ENCODE measurements at places on chromosomes 1 and 21.

DNA sequence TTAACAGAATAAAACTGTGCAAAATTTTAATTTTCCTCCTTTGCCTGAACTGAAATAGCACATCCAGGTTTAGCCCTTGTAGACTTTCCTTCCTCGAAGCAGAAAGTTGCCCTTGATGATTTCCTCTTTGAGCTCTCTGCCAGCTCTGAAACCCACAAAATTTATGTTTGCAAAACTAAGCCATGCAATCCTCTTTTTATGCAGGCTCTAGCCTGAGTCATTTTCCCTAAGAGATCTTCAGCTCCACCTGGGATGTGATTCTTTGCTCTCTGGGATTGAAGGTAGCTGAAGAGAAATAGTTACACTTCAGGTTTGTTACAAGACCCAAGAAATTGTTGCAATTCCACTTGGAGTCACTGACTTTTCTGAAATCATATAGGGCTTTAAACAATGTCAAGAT is 1.4 kb upstream of the F3 start:
- DNase-seq: peak; percentile 77

- DNase-seq: peak; percentile 11
These were observed 178.8 kb upstream of the ARHGEF16 start for GRCh38 chr1:3275471-3276340.

DNA sequence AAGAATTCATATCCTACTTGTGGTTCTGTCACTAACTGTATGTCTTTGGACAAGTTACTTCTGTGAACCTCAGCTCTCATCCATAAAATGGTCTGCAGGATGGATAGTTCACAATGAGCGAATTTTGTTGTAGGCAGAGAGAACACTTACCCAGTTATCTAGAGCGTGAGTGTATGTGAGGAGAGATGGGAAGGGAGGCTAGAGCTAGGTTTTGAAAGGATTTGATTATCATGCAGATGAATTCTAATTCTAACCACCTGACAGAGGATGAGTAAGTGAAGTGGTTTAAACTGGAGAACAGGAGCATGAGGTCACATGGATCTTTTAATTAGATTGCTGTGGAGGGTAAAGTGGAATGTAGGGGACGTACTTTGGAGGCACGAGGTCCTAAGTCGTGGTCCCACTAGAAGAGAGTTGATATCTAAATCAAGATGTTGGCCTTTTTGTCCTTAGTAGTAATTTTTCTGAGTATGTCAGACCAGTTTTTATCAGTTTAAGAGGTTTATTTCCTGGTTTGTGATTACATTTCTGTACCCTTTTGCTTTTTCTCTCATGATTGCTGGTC is 5.0 kb downstream of the SUCO start:
- no peak for DNase-seq

GRCh38 chr1:50257940-50258685 is 149.4 kb downstream of the ELAVL4 start:
- no peak for DNase-seq

DNA sequence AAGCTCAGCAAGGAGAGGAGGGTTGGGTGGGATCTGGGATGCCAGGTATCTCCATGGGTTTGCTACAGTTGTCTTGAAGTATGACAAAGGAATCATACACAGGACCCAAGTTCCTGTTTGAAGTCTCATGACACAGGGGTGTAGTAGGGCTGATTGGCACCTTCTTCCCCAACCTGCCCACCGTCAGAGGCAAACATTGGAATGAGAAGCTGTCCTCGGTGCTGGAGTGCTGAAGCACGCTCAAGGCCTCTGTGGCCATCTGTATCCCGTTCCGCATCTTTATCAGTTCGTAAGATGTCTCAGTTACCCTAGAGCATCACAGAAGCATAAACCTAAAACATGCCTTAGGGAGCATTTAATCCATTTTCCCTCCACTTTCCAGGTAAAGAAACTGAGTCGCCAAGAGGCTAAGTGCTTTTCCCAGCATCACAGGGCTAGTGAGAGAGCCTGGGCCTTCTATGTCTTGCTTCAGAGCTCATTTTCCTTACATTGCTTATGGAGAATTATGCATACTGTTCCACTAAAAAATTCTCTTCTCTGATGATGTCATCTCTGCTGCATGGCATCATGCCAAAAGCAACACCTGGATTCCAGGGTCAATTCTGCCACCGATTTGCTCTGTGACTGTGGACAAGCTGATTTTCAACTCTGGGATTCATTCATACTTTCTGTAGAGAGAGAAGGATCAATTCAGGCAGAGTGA is 34.2 kb downstream of the VWA5B1 start:
- DNase-seq: no peak

DNA sequence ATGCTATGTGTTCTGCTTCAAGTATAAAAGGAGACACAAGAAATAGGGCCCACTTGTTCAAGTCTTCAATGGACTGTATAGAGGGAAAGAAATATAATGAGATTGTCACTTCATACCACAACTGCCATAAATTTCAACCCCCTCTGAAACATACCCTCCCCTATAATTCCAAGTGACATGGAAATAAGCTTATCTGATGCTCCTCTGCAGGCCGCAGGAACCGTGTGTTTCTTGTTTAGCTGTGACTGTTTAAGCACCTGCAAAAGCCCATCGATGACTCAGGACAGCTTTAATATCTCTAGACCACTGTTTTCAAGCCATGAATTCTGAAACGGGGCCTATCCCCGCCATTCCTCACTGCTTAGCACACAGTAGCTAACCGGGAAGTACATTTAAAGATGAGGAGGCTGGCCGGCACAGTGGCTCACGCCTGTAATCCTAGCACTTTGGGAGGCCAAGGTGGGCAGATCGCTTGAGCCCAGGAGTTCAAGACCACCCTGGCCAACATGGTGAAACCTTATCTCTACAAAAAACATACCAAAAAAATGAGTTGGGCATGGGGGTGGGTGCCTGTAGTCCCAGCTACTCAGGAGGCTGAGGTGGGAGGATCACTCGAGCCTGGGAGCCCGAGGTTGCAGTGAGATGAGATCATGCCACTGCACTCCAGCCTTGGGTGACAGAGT is 4.2 kb downstream of the HLCS start:
- no peak for DNase-seq

- no peak for DNase-seq
These were observed 32.2 kb upstream of the RPTN start for GRCh38 chr1:152191260-152191659.

DNA sequence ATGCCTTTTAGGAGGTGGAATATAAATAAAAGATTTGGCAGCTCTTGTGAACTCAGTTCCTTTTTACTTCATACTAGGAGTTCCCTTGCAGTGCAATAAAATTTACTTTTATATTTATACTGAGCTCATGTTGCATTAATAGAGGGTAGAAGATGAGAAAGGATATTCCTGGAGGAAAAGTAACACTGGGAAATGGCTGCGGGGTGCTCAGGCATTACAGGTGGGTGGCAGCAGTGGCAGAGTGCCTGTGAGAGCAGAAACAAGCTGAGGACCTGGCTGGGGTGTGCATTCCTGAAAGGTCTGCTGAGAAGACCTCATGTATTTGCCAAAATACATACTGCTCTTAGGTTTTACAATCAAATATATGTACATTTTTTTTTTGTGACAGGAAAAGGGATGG is 126.9 kb downstream of the COQ8A start:
- DNase-seq: no peak

GRCh38 chr1:3778590-3779264 is 6.2 kb downstream of the SMIM1 start:
- DNase-seq: no peak

DNA sequence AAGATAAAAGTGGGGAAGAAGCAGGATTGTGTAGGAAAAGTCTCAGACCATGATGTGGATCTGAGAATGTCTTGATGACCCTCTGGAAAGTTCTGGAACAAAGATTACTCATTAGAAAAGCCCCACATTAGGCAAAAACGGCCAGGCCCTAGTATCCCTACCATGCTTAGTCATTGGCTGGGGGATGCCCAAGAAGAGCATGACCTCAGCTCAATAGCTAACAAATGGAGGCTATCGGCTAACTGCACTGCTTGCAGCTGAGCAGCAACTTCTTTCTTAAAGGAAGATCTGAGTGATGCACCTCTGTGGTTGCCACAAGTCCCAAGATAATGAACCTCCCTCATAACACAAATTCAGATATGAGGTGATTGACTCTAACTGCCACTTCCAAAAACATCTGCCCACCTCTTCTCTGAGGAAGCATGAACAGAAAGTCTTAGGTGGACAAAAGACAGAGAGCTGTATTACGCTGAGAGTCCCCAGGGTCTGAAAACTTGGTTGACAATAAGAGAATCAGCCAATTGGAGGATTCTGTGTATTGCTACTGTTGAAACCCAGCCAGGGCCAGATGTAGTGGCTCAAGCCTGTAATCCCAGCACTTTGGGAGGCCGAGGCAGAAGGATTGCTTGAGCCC is 64.6 kb upstream of the AK4 start:
- DNase-seq: no peak

DNA sequence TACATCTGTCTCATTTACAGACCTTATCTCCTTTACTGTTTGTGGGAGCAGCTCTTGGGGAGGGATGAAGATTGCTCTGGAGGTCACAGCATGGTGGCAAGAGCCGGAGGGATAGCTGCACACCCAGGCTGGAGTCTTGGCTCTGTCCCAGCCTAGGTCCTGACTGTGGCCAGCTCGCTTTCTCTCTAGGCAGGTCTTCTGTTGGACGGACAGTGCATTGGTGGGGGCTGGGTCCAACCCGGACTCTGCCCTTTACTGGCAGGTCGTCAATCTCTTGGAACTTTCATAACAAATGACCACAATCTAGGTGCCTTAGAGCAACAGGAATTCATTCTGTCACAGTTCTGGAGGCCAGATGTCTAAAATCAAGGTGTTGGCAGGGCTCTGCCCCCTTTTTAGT is 319.8 kb upstream of the C1orf174 start:
- DNase-seq: no peak

- DNase-seq: peak; percentile 77
These were observed 15.7 kb downstream of the PTAFR start for GRCh38 chr1:28160782-28161266.

- DNase-seq: peak; percentile 98
These were observed 35.1 kb upstream of the ERRFI1 start for GRCh38 chr1:8061210-8061609.

GRCh38 chr1:146036965-146037646 is 15.6 kb upstream of the HJV start:
- DNase-seq: peak; percentile 90

GRCh38 chr1:110606657-110607535 is 738 bp upstream of the KCNA2 start:
- DNase-seq: no peak

- DNase-seq: no peak
These were observed 4.7 kb upstream of the XKR8 start for GRCh38 chr1:27955076-27955475.

DNA sequence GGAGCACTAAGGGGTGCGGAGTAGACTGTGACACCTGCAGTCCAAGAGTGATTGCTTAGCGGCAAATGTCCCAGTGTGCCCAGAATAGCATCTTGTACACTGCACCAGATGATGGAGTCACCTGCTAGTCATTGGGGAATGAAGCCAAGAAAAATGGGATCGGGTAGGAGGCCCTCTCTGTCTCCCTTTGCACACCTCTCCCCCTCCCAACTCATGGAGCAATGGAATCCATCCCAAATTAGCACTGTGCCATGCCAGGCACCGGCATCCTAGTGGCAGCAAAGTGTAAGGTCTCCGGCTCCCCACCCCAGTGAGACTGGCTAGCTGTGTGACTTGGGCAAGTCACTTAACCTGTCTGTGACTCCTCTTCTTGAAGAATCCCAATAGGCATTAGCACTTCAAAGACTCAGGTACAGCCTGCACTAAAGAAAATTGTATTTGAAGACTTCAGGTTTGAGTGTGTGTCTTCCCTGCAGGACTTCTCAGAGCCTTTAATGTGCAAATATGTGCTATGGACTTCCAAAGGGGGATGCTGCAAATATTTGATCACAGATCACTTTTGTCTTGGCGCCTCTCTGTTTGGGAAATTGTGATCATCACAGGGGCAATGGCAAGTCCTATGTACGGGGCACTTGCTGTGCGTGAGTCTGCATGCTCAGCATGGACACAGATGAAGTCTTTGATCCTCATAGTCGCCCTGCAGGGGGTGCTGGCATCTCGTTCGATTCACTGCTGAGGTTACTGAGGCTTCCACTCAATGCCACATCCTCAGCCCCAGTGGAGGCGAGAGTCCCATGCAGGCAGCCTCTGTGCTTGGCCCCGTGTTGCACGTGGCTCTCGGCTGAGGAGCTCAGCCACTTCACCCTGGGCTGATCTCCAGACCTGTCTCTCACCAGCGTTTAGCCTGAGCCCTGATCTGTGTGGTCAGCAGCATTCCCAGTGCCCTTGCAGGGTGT is 272.9 kb upstream of the C1orf174 start:
- DNase-seq: no peak

DNA sequence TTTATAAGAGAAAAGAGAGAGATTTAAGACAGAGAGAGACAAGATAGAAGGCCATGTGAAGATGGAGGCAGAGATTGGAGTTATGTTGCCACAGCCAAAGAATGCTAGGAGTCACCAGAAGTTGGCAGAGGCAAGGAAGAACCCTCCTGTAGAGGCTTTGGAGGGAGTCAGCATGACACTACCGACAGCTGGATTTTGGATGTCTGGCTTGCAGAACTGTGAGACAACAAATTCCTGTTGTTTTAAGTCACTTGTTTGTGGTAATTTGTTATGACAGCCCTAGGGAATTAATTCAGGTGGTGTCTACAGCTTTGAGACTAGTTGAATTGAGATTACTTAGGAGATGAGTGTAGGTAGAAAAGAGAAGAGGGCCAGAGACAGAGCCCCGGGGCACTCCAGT is 158.5 kb downstream of the DNM3 start:
- DNase-seq: peak; percentile 91

DNA sequence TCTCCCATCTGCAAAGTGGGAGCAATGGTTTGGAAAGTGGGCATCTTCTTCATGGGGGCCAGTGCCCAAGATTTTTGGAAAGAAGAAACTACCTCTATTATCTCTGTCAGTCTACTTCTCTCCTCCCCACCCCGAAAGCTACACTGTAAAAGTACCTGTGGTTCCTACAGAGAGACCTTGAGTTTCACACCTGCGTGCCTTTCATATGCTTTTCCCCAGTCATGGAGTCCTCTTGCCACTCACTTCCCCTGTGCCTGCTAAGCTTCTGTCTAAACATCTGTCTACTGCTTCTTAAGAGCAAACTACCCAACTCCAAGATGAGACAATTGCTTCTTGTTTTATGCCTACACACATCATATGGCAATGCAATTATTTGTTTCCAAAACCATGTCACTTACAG is 190.9 kb upstream of the L1TD1 start:
- no peak for DNase-seq

DNA sequence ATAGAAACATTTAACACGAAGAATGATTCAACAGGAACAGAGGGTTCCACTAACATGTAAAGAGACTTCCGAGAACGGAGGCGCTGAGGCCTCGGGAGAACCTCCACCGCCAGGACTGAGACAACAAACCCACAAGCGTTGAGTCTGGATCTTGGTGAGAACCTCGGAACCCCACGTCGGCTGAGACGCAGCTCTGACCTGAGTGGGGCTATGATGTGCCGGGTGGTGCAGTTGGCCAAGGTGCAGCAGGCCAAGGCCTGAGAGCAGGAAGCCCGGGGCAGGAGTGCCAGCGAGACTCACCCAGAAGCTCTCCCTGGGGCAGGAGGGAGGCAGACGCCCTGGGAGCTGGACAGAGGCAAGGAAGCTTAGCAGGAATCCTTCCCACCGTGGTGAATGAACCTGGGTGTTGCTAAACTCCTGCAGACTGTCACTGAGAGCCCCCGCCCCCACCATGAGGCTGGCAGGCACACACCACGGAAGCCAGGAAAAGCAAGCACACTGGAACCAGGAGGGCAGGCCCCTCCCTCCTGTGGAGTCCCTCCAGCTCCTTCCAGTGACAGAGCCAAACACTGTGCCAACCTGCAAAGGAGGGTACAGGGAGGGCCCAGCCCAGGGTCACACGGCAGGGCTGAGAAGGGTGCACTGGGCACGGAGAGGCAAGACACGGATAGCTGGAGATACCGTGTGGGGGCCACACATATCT is 34.8 kb downstream of the WDR4 start:
- DNase-seq: no peak

- no peak for DNase-seq
These were observed 82.7 kb downstream of the SIK1 start for GRCh38 chr21:43343992-43344886.

Data from AG10803 (cell line).